HFF-Myc (cell line): ENCODE measurements at places on chromosomes 7 and 10.

- DNase-seq = no peak
Measured at GRCh38 chr7:43750016-43750887, 8.2 kb upstream of the BLVRA start.

DNA sequence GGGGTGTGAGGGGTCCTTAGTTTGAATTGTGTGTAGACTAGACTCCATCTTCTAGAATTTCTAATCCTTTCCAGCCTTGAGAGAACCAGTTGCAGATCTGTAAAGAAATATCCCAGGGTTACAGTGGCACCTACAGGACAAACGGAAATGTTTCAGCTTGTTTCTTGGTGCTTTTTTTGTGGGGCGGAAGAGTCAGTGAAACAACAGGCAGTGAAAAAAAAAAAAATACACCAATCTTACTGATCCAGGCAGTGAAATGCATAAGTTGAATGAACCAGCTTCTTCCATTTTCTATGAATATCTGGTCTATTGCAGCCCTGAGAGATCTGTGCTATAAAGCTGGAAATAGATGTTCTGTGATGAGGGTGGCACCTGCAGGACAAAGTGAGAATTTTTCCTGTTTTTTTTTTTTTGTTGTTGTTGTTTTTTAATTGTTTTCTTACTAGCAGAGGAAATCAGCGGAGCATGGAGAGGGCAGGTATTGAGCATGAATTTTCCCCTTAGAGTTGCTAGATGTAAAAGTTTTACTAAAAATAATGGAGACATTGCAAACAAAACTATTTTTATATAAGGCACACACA lies 81.9 kb upstream of the DYNC1I1 start:
- no peak for DNase-seq

DNA sequence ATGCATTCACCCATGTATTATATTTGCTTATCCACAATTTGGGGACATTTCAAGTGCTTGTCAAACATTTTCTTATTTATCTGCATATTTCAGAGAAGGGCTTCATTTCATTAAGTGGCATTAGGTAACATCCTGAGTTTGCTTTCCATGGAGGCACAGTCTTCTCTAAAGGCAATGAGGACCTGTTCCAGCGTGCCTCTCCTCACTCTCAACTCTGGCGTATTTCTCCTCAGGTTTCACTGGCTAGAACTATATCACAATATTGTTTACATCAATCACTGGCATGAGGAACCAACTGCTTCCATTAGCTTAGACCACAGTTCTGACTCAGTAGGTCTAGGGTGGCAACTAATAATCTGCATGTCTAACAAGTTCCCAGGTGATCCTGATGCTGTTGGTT lies 177.2 kb downstream of the TAX1BP1 start:
- no peak for DNase-seq

GRCh38 chr10:34811968-34812514 lies 3.1 kb downstream of the PARD3 start:
- DNase-seq = no peak

- no peak for DNase-seq
Measured at GRCh38 chr7:64555046-64555445, 7.8 kb downstream of the ZNF680 start.
